AG04450 (cell line): ENCODE measurements at places on chromosomes 3 and 15.

DNA sequence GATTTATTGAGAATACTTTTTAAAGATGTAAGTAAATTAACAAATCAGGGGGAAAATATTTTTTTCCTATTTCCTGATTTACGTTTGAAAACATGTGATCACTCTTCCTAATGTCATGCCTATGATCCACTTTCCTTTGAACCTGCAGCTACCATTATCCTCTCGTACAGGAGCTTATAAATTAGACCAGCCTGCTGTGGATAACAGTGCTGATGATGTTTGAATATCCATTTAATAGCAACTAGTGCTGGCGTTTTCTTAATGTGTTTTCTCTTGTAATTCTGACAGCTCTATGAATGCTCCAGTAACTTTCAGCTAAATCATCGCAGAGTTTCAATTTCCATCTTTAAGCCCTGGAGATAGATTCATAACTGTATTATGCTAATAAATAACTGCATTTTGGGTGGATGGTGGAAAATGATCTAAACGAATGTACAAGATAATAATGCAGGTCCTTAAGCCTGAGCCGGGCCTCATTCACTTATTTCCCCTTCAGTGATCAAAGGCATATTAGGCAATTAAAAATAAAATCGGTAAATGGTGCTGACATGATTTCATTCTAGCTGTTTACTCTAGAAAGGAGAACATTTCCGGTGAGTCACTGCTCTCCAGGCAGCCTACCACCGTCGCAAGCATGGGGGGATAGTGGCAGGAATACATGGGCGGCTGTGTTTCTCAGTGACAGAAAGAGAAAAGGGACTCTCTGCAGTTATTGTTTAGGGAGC is 58.5 kb upstream of the SLC24A5 start:
- DNase-seq, result no peak

DNA sequence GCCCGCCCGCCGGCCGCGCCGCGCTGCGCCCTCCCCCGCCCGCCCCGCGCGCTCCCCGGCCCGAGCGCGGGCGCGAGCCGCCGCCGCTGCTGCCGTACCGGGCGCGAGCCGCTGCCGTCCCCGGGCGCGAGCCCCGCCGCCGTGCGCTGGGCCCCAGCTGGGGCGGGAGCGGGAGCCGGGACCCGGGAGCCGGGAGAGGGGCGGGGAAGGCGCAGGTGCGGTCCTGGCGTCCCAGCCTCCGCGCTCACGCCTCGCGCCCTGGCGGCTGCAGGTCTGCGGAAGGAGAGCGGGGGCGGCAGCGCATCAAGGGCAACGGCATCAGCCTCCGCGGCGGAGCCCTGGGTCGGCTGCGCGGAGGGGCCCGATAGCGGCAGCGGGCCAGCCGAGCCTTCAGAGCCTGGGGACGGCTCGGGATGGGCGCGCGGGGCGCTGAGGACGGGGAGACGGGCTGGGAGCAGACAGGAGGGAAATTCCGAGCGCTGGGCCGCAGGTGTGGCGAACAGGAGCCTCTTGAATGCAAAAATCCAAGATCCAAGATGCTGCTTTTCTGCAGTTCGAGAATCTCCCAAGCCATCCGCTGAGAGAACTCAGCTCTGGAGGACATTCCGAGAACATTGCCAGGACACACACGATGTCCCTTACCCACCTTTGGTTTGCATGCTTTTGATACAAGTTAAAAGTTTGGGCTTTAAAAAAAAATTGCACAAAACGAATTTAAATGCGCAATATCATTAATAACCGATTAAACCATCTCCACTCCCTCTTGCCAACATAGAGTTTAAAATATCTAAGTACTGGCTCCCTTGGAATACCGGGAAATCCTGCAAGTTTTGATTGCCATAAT is 251.1 kb downstream of the TJP1 start:
- DNase-seq, result no peak

- no peak for DNase-seq
Measured at GRCh38 chr3:53597136-53597915, 102.9 kb downstream of the CACNA1D start.

DNA sequence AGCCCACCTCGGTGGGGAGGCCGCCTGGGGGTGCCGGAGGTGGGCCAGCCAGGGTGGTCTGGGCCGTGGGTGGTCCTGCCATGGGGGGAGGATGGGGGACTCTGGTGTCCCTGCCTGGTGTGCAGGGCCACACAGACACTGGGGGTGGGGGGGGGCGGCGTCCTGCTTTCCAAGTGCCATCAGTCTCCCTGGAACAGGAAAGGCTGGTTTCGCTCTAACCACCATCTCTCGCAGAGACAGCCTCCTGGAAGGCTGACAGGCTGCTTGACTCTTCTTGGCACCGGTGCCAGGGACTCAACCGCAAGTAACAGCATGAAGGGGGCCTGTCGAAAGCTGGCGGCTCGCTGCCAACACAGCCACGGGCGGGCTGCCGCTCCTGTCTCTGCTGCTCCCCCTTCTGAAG is 40.3 kb downstream of the RGMA start:
- DNase-seq, result no peak

DNA sequence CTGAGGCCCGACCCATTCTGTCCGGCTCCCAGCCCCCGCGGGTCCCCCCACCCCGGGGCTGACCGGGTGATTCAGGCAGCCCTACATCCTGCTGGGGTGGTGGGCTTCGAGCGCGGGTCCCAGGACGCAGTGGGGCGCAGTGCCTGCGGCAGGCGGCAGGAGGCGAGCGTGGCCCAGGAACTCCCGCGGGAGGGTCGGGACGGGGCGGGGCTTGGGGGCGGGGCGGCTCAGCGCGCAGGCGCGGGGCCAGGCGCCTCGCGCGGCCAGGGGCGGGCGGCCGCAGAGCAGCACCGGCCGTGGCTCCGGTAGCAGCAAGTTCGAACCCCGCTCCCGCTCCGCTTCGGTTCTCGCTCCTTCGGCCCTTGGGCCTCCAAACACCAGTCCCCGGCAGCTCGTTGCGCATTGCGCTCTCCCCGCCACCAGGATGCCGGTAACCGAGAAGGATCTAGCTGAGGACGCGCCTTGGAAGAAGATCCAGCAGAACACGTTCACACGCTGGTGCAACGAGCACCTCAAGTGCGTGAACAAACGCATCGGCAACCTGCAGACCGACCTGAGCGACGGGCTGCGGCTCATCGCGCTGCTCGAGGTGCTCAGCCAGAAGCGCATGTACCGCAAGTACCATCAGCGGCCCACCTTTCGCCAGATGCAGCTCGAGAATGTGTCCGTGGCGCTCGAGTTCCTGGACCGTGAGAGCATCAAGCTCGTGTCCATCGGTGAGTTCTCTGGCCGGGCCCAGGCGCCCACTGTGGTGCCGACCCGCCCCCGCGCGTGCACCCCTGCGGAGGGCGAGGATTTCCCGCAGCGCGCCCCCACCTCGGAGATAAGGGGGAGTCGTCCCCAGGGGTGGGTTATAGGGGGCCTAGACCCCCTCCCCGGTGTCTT is at the start of gene FLNB:
Gene FLNB, plus strand, starts transcription at position 282 of the 885 bp plus-strand sequence. Its CDS starts 143 bp downstream, at position 425.
- no peak for DNase-seq
